Left ventricle myocardium inferior (tissue), 1 donor: ENCODE measurements at places on chromosomes 16 and 17.

GRCh38 chr17:49468811-49469385, 26.2 kb upstream of the NGFR start:
- DNase-seq: no peak

DNA sequence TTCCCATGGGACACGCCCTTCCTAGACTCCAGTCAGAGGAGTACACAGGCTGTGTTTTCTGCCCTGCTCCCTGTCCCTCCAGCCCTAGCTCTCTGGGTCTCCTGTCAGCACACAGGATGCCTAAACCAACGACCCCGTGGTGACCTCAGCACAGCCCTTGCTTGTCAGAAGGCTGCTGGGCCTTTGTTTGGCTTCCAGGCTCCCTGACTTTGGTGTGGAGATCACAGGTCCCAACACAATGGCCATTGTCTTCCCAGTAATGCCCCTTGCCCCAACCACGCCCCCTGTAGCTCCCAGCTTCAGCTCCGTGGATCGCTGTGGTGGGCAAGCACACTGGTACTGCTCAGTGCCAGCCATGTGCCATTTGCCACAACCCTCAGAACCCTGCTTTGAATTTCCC, 15.0 kb downstream of the HNF1B start:
- DNase-seq: no peak

DNA sequence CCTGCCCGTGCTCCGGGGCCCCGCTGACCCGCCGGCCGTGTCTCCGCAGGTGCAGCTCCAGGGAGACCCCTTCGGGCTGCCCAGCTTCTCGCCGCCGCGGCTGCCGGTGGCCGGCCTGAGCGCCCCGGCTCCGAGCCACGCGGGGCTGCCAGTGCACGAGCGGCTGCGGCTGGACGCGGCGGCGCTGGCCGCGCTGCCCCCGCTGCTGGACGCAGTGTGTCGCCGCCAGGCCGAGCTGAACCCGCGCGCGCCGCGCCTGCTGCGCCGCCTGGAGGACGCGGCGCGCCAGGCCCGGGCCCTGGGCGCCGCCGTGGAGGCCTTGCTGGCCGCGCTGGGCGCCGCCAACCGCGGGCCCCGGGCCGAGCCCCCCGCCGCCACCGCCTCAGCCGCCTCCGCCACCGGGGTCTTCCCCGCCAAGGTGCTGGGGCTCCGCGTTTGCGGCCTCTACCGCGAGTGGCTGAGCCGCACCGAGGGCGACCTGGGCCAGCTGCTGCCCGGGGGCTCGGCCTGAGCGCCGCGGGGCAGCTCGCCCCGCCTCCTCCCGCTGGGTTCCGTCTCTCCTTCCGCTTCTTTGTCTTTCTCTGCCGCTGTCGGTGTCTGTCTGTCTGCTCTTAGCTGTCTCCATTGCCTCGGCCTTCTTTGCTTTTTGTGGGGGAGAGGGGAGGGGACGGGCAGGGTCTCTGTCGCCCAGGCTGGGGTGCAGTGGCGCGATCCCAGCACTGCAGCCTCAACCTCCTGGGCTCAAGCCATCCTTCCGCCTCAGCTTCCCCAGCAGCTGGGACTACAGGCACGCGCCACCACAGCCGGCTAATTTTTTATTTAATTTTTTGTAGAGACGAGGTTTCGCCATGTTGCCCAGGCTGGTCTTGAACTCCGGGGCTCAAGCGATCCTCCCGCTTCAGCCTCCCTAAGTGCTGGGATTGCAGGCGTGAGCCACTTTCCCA, 5.9 kb downstream of the CTF1 start:
- peak; percentile 73 for DNase-seq

DNA sequence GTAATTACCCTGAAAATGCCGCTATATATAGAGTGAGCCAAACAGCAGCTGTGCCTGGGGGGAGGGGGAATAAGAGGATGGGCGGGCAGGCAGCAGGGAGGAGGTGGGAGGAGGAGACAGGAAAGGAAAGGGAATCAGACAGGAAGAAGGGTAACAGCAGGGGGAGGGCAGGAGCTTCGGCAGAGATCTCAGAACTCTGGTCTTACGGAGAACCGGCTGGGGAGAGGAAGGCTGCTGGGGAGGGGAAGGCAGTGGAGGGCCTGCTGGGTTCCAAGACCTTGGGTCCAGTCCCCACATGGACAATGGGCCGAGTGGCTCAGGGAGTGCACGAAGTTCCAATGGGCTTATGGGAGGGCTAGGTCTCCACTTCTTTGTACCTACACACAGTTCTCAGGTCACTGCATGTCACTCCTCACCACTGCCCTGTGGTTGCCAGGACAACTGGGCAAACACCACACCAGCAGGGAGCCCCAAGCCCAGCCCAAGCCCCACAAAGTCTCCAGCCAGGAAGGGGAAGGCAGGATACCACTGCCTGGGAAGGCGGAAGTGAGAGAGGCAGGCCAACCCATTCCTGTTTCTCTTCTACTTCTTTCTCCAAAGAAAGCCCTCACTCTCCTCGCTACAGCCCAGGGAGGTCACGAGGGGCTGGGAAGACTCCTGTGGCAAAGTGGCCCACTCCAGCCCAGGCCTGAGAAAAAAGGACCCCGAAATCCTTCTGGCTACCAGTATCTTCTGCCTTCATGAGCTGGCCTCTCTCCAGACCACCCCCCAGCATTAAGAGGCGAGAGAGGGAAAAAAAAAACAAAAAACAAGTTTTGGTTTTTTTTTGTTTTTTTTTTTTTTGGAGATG, 25.3 kb downstream of the G6PC3 start:
- DNase-seq: peak; percentile 71

- DNase-seq: no peak
Measured at GRCh38 chr17:34709158-34709754, 129.9 kb downstream of the TMEM132E start.

DNA sequence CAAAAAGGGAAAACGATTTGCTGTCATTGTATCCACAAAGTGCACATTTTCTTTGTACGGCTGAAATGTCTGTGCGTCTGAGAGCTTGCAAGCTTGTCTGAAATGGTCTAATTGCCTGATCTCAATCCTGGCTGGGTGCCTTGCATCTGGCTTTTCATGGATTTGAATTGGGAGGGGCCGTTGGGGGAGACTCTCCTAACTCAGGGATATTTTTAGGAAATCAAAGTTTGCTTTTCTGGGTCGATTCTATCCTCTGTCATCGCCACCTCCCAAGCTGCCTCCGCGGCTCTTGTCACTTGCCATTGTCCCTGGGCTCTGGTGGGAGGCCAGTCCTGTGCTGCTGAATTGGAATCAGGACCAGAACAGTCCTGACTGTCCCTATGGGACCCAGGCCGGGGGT, 33.3 kb upstream of the MGAT5B start:
- DNase-seq: no peak

- DNase-seq: no peak
Measured at GRCh38 chr17:8826808-8827435, 27.8 kb upstream of the MFSD6L start.
